Activated T-helper 17 cell treated with anti-CD3 and anti-CD28 coated beads, Interleukin-2, amount 50 U/mL, for 72 hours (primary cell): ENCODE measurements at places on chromosomes 11 and 22. TPM values are rescaled to one million over a fixed set of nuclear protein-coding genes. Genes with fewer than 3 reads are reported as not detected.

DNA sequence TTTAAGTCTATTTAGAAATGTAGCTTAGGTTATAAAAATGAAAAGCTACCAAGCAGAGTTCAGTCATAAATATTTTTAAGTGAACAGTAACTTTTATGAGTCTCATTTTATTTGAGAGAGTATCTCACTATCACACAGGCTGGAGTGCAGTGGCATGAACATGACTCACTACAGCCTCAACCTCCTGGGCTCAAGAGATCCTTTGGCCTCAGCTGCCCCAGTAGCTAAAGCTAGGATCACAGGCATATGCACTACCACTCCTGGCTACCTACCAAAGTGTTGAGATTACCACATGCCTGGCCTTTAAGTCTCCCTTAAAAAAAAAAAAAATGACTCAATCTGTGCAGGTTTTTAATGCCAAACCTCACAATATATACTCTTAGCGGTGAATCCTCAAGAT is 34.7 kb upstream of the CLNS1A start:
- ATAC-seq: no peak

- ATAC-seq: no peak
Measured at GRCh38 chr11:4523666-4524065, 21.3 kb upstream of the OR52M1 start.

The PDE2A gene
- 1.7 TPM for total RNA-seq

The CLP1 gene
- total RNA-seq: 24.1 TPM

DNA sequence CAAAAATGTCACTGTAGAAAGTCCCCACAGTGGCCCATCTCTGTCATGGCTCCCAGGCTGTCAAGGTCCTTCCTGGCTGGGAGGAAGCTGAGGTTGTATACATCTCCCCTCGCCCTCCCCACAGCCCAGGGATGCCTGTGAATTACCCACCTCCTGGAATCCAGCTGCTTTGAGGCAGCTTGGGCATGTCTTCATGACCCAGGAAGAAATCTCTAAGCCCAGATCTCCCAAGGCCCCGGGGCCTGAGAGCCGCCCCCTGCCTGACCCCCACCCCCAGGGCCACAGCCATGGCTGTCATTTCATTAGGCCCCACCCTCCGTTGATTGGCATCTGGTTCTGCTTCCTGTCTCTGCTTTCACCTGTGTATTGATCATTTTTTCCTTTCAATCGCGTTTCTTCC is 207.5 kb downstream of the TBC1D22A start:
- ATAC-seq: peak; percentile 54

DNA sequence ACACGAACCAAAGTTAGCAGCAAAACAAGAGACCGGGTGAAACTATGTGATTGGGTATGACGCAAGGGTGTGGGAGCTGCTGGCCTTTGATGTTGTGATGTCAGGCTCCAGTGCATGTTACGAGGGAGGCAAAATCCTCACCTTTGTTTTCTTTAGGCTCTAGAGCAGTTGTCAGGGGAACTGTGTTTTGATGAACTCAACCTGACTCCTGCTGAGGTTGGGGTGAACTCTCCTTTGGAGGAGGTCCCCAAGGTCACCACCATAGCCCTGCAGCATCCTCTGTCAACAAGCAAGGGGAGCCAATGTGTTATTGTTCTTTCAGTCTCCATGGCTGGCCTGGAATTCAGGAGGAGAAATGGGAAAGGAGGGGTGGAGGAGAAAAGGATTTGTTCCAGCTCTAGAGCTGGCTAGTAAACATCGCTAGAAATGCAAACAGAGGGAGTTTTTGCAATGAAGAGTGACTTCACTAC is 33.8 kb downstream of the RASSF10 start:
- no peak for ATAC-seq

DNA sequence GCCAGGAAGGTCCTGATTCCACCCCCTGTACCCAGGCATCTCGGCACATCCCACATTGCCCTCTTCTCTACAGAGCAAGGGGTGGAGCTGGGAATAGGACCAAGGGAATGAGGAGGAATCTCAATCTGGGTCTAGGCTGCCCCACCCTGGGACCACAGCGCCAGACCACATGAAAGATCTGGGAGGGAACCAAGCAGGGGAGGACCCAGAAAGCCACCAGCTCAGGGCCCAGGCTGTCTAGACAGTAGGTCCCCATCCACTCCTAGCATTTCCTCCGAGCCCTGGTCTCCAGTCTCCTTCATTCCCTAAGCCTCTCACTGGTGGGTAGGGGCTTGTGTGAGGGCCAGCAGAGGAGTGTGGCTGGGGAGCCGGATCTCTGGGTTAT is 11.6 kb downstream of the PHLDB1 start:
- ATAC-seq: no peak

DNA sequence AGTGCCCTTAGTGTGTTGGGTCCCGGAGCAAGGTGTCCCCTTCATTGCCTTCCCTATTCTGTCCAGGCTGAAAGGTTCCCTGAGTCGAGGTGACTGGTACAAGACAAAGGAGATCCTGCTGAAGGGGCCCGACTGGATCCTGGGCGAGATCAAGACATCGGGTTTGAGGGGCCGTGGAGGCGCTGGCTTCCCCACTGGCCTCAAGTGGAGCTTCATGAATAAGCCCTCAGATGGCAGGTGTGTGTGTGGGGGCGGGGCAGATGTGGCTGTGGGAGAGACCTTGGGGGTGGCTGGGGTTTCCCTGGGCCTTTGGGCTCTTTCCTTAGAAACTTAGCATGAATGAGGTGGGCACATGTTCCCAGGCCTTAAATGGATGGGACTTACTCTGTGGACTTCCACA is 1.8 kb downstream of the NDUFV1 start:
- ATAC-seq: no peak

- no peak for ATAC-seq
Measured at GRCh38 chr11:117589063-117589462, 208.0 kb downstream of the DSCAML1 start.

- ATAC-seq: no peak
Measured at GRCh38 chr11:115368616-115369015, 135.6 kb downstream of the CADM1 start.

DNA sequence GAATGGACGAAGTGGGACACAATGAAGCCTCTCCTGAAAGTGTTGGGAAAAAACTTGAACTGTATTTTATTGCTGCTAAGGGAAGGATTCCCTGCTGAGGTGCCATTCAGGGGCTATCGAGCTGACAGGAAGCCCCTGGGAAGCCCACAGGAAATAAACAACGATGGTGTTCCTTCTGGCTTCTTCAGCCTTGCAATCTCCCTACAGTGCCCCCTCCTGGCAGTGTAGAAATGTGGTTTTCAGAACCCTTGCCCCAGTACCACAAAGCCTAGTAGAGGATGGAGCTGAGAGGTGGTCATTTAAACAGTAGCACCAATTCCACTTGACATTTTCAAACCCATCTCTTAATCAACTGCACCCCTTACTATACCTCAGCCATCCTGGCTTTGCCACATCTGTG is 676.7 kb upstream of the ARHGAP42 start:
- ATAC-seq: no peak

The MMP1 gene
- not detected for total RNA-seq

The MYRF gene
- total RNA-seq: 1.2 TPM

- ATAC-seq: no peak
Measured at GRCh38 chr11:66476841-66477251, 3.4 kb upstream of the DPP3 start.

- ATAC-seq: no peak
Measured at GRCh38 chr11:102705626-102706025, at the start of gene MMP27. MMP27 (minus strand) TSS chr11:102705769; CDS start chr11:102705714, 55 bp downstream.

- ATAC-seq: no peak
Measured at GRCh38 chr11:99519095-99519494, 498.3 kb downstream of the CNTN5 start.

GRCh38 chr11:128326791-128327190 is 260.6 kb downstream of the ETS1 start:
- peak; percentile 33 for ATAC-seq

DNA sequence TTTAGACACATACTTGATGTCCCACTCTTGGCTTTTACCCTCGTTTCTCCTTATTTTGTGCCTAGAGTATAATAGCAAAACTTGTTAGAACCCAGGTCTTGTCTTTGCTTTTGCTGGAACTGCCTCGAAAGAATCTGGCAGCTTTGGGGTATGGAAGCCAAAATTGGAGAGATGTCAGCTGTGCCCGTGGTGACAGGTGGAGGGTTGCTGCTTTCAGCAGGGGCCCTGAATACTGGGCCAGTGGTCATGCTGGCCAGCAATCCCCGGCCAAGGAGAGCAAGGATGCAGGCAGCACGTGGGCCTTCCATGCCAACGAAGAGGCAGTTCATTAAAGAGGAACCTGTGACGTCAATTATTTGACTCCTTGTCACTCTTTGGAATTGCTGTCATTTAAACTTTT is 181.1 kb downstream of the HIPK3 start:
- ATAC-seq: no peak

GRCh38 chr11:126929179-126930061 is 71.2 kb downstream of the KIRREL3 start:
- no peak for ATAC-seq

- ATAC-seq: no peak
Measured at GRCh38 chr11:90113541-90113940, 20.9 kb upstream of the NAALAD2 start.

- ATAC-seq: no peak
Measured at GRCh38 chr11:92458486-92458885, 233.9 kb downstream of the FAT3 start.

- ATAC-seq: no peak
Measured at GRCh38 chr22:29798801-29799200, 31.6 kb downstream of the UQCR10 start.

DNA sequence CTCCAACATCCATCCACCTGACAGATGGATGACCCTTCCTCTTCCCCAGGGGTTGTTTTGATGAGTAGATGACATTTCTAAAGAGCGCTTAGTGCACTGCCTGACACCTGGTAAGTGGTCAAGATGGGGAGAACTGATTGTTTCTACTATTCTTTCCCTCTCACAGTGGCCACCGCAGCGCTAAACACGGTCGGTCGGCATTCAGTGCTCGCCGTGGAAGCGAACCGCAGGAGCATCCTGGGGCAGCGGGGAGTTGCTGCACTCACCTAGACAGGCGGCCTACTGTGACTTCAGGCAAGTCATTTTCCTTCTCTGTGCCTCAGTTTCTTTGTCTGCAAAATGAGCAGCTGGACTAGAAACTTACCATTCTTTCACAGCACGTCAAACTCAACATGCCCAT is 5.0 kb upstream of the BEST1 start:
- ATAC-seq: no peak

The MUC6 gene
- not detected for total RNA-seq

DNA sequence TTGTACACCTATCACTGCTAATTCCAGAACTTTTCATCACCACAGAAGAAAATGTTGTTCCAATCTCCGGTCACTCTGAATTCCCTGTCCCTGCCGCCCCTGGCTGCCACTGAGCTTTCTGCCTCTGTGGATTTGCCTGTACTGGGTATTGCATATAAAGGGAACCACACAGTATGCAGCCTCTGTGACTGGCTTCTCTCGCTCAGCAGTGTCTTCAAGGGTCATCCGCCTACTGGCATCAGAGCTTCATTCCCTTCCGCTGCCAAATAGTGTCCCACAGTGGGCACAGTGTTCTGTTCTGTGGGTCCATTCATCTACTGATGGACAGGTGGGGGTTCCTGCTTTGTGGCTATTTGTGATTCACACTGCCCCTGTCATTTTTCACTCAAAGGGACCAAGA is 5.3 kb downstream of the DHCR7 start:
- ATAC-seq: no peak

- no peak for ATAC-seq
Measured at GRCh38 chr11:89521294-89521693, 30.1 kb upstream of the NOX4 start.

GRCh38 chr22:33255791-33256190 is 197.6 kb upstream of the SYN3 start:
- no peak for ATAC-seq

DNA sequence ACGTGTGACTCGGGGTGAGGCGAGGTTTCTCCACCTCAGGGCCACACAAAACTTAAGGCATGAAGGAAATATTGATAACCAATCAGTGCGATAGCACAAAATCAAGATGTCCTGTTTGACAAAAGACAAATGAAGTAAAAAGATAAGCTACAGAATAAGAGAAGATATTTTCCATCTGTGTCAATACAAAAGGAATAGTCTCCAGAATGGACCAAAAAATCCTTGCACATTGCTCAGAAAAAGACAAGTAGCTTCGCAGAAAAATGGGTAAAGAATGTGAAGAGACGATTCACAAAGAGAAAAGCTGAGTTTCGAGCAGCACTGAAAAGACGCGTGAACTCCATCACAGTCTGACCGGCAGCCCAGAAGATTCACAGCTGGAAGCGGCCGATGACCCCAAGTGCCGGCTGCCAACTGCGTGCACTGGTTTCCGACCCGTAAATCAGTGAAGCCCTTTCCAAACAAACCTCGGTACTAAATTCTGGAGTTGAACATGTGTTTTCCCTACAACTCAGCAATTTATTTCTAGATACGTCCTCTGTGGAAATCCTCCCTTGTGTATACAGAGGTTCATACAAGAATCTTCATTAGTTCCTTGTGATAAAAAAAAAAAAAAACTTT is 308.4 kb downstream of the BRD1 start:
- no peak for ATAC-seq

- no peak for ATAC-seq
Measured at GRCh38 chr11:10087186-10087922, 206.7 kb downstream of the SBF2 start.

The JHY gene
- 1.5 TPM for total RNA-seq

DNA sequence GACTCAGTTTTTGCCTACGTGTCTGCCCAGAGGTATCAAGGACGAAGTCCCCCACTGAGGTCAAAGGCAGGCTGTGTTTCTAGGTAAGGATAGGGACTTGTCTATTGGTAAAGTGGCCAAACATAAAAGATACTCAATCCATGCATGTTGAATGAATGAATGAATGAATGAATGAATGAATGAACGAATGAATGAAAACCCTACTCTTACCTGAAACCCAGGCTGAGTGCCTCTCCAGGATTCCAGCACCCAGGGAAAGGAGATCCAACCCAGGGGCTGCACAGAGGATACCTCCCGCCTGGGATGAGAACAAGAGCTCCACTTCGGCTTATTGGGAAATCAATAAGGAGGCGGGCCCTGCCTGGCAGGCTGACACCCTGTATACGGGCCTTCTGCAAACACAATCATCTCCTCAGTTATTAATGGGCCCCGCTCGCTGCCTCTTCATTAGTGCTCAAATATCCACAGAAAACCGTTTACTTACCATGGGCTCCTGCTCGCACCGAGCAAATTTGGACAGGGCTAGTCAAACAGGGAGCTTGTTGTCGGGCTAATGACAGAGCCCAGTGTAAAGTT is 177.4 kb downstream of the BUD13 start:
- no peak for ATAC-seq

The MMP27 gene
- total RNA-seq: not detected

- no peak for ATAC-seq
Measured at GRCh38 chr11:113730887-113731726, 25.0 kb upstream of the TMPRSS5 start.

The MRGPRG gene
- not detected for total RNA-seq
